CD4-positive, alpha-beta T cell treated with Interferon alpha-2 for 1 hour (primary cell): ENCODE measurements at places on chromosomes 11 and 22.

DNA sequence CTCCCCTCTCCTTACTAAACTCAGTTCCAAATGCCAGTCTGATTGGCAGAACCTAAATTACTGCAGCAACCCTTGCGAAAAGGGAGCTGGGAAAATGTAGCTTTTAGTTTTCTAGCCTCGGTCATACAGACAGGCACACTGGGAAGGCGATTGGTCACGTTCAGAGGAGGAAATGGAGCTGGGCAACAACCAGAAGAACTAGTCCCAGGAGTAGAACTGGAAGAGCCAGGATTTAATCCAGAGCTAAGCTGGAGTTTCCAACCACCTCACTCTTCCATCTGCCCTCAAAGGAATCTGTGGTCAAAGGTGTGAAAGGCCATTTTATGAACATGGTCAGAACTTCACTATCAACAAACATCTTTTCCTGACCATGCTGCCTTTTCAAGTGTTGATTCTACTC lies 155.7 kb upstream of the ARHGAP20 start:
- no peak for DNase-seq

DNA sequence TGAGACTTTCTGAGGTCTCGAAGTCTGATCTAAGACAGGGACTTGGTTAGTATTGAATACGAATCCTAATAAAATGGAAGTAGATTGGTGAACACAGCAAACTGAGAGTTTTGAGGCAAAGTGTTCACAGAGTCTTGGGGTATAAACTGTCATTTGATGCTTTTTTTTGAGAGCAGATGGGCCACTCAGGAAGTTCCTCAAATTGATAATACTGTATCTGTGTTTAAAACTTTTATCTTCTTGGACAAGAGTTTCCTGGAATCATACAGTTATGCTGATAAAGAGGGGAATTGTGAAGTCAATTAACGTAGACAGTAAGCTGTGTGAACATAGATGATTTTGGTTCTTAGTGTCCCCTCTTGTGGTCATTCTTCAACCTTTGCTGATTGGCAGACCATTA lies 80.0 kb upstream of the CLPB start:
- DNase-seq, result no peak

- no peak for DNase-seq
Observed at GRCh38 chr11:111305876-111306275, 7.5 kb downstream of the POU2AF3 start.

GRCh38 chr11:68654978-68655377 lies 29.4 kb upstream of the GAL start:
- no peak for DNase-seq

GRCh38 chr11:64687204-64687603 lies 35.8 kb downstream of the NRXN2 start:
- no peak for DNase-seq

DNA sequence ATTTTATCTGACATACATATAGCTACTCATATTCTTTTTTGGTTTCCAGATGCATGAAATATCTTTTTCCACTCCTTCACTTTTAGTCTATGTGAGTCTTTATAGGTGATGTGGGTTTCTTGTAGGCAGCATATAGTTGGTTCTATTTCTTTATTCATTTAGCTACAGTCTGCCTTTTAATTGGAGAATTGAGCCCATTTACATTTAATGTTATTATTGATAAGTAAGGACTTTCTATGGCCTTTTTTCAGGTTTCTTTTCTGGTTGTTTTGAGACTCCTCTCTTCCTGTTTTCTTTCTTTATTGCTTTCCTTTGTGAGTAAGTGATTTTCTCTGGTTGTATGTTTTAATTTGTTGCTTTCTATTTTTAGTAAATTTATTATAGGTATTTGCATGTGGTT lies 27.2 kb downstream of the CNTF start:
- DNase-seq, result no peak

DNA sequence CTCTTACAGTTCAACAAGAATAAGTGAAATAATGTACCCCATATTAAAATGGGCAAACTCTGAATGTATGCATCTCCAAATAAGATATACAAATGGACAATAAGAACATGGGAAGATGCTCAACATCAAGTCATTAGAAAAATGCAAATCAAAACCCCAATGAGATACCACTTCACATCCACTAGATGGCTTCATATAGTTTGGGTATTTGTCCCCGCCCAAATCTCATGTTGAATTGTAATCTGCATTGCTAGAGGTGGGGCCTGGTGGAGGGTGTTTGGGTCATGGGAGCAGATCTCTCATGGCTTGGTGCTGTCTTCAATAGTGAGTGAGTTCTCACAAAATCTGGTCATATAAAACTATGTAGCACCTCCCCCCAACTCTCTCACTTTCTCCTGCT lies 5.7 kb downstream of the MPZL2 start:
- no peak for DNase-seq

DNA sequence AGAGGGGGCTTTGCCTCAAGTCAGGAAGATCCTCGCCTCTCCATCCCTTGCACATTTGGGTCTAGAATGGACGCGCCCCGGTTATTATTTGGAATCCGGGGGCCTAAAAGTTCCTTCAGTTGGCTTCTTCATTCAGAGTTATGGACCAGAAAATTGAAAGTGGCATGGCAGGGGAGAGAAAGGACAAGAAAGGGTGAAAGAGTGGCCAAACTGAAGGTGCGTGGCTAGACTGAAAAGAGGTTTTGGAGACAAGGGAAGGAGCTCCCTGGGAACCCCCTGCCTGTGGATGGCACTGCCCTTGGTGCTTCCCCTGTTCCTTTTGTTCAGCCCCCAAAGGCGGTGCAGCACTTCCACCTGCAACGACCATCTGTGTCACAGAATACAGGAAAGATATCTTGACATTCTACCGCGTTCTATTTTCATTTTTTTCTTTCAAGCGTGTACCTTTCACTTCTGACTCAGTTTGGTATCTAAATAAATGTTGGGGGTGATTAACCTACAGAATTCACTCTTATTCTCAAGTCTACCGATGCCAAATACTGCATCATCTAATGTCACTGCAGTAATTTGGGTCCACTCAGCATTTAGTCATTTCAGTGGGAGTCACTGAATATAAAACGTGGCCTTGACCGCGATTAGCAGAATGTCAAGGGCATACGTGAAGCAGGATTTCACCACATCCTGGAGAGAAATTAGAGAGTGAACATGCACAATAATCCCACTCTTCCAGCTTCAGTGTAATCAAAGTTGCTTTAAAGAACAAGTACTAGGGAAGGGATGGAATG lies 88.1 kb upstream of the ARHGAP32 start:
- DNase-seq, result peak; percentile 7
